Stimulated activated CD8-positive, alpha-beta memory T cell treated with anti-CD3 and anti-CD28 coated beads, Interleukin-2, amount 100 ng/mL, for 1 hour (primary cell): ENCODE measurements at places on chromosomes 4 and X.

DNA sequence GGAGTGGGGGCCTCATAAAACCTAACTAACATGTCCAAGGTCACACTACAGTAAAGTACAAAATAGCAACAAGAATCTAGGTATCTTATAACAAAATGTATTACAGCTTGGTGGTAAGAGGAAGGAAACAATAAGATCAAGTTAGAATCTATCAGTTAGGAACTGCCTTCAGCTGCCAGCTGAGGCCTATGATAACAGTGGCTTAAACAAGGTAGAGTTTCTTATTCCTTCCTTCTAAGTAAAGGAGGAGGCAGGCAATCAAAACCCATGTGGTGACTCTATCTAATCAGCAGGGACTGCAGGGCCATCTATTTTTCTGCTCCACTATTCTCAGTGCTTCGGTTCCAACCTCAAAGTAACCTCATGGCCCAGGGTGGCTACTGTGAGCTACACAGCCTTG, 10.9 kb downstream of the SH3D19 start:
- DNase-seq: no peak

- no peak for DNase-seq
Observed at GRCh38 chr4:94486372-94486801, 34.6 kb downstream of the PDLIM5 start.

DNA sequence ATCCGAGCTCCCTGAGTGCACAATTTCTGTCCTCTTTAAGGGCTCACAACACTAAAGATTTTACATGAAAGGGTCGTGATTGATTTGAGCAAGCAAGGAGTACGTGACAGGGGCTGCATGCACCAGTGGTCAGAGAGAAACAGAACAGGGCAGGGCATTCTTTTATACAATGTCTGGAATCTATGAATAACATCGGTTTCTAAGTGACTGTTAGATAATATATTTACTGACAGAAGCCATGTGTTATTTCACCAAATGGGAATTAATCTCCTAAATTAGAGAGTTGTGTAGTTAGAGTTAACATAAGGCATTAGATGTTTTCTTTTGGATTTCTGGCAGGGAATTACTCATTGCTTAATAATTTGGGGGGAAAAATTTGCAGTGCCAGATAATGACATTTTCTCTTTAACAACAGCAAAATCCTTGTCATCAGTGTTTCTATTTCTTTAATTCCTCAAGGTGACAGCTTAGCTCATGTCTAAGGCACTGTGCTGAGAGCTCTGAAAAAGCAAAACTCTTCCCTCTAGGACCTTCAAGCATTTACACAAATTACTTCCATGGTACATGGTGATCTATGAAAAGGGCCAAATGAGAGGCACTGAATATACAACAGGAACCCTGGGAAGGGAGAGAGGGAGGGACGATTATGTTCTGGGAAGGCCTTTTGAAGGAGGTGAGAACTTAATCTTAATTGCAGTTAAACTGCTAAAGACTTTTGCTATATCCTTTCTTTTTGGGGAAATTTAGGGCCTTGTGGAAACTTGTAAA, 145.0 kb downstream of the RTL3 start:
- DNase-seq: no peak

- DNase-seq: no peak
Observed at GRCh38 chr4:170102426-170102825, 12.7 kb upstream of the AADAT start.

- no peak for DNase-seq
Observed at GRCh38 chr4:27716693-27717430, 856.2 kb downstream of the STIM2 start.

- DNase-seq: no peak
Observed at GRCh38 chr4:185229021-185229818, 19.8 kb downstream of the SNX25 start.

DNA sequence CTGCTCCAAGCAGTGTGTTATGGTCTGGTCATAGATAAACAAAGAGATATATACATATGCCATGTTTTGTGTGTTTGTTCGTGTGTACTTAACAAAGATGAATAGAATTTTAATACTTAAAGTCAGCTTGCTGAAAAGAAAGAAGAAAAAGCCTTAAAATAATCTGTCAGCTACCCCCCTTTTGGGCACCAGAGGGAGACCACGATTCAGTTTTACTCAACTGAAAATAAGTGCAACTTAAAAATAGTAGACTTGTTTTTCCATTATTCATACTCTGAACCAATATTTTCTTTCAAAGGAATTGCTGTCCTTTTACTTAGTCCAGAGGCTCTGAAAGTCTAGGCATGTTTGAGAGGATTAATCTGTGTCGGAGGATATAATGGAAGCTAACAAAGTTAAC, 181.7 kb upstream of the AGTR2 start:
- DNase-seq: no peak

GRCh38 chr4:113957956-113958355, 21.5 kb downstream of the ARSJ start:
- DNase-seq: no peak

DNA sequence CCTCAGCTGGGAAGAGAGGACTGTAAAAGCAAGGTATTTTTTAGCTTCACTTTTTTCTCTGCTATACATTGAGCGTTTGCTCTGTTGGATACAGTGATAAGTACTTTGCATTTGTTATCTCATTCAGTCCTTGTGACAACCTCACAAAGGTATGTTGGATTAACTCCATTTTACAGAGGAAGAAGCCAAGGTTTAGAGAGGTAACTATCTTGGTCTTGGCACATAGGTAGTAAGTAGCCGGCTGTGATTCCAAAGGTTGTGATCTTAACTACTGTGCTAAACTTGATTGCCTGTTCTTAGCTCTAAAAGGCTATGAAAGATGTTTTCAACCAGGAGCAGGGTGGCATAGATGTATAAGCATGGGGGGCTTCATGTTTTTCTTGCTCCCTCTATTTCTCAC, 134.4 kb downstream of the POLA1 start:
- no peak for DNase-seq

- no peak for DNase-seq
Observed at GRCh38 chr4:179624768-179625181, 2182.5 kb upstream of the AGA start.
